ENCODE measurements at places on chromosomes 11 and 22.

DNA sequence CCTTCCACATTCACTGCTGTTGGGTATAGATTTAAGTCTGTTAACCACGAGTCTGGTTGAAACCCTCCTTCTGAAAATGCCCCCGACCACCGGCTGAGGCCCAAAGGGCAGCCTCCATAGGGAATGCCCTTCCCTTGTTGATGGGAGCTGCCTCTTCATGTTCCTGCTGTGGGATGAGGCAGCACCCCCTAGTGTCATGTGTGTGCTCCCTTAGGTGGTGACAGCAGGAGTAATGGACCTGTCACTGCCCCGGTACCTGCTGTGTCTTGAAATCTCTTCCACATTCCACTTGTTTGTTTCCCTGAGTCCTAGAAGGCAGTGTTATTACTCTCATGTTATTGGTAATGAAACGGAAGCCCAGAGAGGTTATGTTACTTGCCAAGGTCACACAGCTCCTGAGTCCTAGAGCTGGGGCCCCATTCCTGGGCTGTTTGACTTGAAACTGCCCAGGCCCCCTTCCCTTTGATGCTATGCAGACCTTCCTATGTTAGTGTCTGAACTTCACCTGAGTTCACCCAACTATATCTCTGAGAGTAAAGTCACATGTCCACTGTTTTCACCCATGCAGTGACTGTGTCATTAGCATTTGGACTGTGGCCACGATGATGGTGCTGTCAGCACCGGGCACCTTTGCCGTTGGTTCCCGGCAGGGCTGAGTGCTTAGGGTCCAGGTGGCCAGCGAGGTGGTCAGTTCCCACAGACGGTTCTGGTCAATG lies 234.3 kb downstream of the TBC1D22A start:
- no peak for DNase-seq

GRCh38 chr11:77060234-77060633 lies 6.5 kb upstream of the CAPN5 start:
- DNase-seq = no peak

- no peak for DNase-seq
Observed at GRCh38 chr11:92101920-92102319, 122.7 kb upstream of the FAT3 start.

- no peak for DNase-seq
Observed at GRCh38 chr11:73344191-73344607, 32.0 kb upstream of the RELT start.

DNA sequence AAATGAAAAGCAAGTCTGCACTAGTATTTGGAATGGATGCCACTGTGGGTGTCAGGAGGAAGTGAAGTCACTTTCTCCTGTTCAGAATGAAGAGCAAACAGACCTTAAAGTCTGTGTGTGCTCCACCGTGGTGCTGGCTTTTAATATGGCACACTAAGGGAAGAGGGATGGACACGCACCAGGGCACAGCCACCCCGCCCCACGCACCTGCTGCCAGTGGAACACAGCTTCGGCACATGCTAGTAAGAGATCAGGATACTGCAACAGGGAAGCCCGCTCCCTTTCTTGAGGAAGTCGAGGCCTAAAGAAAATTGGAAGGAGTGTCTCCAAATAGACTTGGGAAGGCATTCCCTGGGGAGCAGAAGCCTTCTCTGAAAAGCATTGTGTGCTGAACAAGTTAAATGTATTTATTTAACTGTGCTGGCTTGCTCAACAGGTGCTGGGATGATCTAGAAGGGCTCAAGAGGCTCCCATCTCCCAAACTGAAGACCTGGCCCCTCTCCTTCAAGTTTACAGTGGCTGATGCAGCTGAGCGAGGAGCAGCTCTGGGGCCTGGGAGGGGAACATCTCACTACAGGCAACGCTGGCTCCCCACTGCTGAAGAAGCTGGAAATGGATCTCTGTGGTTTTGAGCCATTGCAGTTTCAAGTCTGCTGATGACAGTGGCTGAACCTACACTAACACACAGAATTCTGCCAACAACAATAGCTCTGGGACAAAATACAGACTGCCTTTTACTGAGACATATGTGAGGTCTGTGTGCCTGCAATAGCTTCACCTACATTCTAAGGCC lies 504.6 kb upstream of the B3GAT1 start:
- DNase-seq = no peak

GRCh38 chr11:66721939-66722338 lies 7.1 kb downstream of the SPTBN2 start:
- DNase-seq = no peak

- no peak for DNase-seq
Observed at GRCh38 chr11:88051396-88051795, 123.8 kb downstream of the RAB38 start.

DNA sequence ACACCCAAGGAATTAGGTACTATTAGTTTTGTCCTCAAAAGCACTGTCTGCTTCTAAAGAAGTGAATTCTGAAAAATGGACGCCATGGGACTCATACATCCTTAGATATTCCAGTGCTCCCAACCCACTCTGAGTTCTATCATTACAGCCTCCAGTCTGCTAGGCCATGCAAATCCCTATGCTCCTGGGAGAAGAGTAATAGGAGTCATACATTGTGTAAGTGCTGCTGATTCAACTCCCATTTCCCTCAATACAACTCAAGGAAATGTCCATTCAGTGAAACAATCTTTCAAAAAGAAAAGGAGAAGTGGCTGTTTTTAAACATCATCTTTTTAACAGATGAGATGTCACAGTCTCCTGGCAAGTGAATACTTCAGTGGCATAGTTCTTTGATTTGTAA lies 590.2 kb upstream of the LRRC4C start:
- DNase-seq = no peak

GRCh38 chr11:20022363-20023081 lies 137.8 kb downstream of the DBX1 start:
- DNase-seq = no peak

DNA sequence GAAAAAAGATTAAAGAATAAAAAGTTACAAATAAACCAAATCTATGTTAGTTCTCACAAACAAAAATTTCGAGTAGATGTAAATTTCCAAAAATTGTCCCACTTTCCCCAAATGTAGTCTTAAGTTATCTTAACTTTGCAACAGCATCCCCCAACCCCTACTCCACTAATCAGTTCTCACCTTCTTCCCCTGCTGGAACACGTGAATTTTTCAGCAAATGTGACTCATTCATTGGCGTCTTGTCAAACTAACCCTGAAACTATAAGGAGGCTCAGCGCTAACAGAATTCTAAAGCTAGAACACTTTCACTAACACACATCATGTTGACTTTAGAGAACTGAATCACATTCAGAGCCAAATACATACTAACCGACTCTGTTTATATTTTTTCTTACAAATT lies 46.1 kb downstream of the PHF21A start:
- no peak for DNase-seq

GRCh38 chr11:122258446-122259194 lies 142.6 kb upstream of the BLID start:
- no peak for DNase-seq

- no peak for DNase-seq
Observed at GRCh38 chr11:63680834-63681320, 423 bp upstream of the RTN3 start.

- DNase-seq = no peak
Observed at GRCh38 chr11:99419991-99420390, 399.2 kb downstream of the CNTN5 start.

DNA sequence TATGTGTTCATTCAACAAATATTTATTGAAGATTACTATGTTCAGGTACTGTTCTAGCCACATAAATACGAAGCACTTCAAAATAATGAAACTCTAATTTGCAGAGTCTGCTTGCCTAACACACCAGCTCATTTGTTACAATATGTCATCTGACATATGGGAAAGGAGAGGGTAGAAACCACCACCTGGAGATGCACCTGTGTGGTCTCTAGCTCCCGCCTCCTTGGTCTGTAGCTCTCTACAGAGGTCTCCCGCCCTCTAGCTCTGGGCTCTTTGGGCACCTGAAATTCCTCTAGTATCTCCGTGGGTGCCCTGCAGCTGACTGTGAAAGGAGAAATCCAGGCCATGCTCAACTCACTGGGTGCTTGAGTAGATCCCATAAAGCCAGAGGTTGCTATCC lies 51.4 kb upstream of the DBX1 start:
- no peak for DNase-seq

- DNase-seq = no peak
Observed at GRCh38 chr11:124801014-124801413, 808 bp upstream of the MSANTD2 start.
